ENCODE measurements at places on chromosomes 11 and 22.
A peak's percentile ranks its signal among the peaks of the same experiment; 100 is the strongest.

- no peak for DNase-seq
These were observed 13.5 kb downstream of the CCDC90B start for GRCh38 chr11:83272627-83273026.

DNA sequence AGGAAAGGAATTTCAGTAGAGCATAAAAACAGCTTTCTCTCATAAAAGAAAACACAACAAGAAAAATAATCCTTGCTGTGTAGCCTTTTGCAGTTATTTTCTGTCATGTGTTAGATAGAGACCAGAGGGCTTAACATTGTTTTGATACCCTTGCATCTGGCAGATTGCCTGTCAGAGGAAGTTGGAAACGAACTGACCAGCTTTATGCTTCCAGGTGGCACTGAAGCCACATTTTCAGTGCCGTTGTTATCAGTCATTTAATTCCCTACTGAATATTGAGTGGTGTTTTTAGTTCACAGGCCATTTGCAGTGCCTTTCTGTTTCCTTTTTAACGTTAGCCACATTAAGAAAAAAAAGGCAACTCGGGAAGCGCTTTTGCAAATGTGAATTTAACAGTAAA is 21.5 kb upstream of the RAG2 start:
- peak; percentile 37 for DNase-seq

DNA sequence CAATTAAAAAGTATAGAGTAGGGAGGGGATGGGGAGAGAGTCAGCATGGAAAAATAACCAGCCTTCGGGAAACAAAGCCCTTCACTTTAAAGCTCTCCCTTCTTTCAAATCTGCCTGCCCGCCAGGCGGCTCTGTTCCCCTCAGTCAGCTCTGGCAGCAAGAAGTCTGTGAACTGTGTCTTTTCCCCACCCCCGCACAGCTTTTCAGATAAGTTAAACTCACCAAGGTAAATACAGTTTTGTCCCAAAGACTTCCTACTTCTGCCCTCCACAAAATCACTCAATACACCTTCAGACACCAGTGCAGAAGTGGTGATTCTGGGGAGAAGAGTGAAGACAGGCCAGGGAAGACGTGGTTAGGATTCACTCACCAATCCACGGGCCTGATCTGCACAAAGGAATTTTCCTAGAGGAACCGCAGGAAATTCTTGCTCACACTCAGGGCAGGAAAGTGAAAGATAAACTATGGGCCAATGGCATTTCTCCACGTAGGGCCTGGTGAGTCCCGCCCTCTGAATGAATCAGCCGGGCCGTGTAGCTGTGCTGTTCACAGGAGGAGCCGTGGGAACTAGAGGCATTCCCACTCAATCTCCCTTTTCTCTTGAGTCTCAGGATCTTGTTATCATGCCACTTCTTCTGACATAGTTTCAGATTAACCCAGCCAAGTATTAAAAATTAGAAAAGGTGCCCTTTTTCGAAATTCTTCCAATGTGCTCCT is at the start of gene TRIM5:
TRIM5 (minus strand) TSS at position 429 of the 717 bp plus-strand sequence. CDS start 4,897 bp downstream, outside the sequence.
- DNase-seq, result peak; percentile 87

- DNase-seq, result no peak
These were observed 104.7 kb downstream of the TBC1D22A start for GRCh38 chr22:46867106-46867505.

GRCh38 chr11:122044086-122044485 is 71.9 kb downstream of the BLID start:
- DNase-seq, result no peak

DNA sequence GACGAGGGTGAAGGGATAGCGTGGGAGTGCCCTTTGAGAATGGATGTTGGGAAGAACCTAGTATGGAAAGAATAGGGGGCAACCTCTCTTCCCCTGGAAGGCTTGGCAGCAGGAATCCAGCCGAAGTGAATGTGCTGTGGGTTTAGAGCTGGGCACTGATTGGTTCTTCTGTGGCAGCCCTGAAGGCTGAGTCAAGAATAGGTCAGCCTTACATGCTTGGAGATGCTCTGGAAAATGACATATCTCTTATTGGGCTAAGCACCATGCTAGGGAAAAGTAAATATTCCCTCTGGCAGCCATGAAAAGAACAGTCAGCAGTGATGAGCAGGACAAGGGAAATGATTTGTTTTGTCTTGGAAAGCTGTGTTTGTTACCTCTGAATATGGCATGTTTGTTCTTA is 149.5 kb downstream of the COMMD9 start:
- no peak for DNase-seq

Measured in right kidney (tissue), 9 donors.